ENCODE measurements at places on chromosomes 1 and 21.

GRCh38 chr21:35222541-35222941 is 173.4 kb upstream of the RUNX1 start:
- no peak for DNase-seq

DNA sequence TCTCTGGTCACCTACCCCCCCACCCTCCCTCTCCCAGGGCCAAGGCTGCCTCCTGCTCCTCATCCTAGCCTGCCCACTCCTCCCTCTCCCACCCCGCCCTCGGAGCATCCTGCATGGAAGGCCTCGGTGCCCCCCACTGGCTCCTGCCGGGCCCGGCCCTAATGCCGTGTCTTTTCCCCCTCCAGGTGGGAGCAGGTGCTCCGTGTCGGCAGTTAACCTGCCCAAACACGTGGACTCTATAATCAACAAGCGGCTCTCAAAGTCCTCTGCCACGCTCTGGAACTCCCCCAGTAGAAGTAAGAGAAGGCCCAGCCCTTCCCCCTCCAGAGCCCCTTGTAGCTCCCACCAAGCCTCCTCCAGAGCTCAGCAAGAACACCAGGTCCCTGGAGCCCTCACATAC is 18.8 kb downstream of the MAP7D1 start:
- DNase-seq: no peak

DNA sequence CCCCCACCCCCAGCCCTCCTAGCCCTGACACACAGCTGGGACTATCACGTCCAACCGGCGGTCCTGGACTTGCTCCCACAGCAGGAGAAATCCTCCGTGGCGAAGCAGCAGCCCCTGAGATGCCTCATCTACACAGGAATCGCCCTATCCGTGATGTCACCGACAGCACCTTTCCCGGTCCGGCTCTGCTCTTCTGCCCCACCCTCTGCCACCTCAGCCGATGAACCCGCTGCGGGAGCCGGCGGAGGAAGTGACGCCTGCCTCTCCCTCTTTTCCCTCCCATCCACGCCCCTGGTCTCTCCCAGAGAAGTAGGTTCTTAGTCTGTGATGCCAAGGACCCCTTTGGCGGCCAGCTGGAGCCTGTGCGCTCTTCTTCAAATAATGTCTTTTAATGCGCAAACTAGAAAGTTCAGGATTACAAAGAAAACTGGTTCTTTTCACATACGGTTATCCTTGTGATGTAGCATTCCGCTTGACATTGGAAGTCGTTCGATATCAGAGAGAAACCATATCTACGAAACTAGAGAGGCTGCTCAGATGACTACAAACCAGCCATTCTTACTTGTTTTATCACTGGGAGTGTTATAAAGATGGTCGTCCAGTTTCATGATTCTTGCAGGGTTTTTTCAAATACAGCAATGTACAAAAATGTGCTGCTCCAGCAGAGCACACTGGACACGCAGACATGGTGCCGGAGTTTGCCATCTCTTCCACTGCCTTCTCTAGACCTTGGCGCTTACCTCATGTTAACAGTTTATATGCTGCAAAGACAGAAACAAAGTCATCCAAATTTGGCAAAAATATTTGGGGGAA is 120.3 kb downstream of the PPIAL4G start:
- DNase-seq: no peak

DNA sequence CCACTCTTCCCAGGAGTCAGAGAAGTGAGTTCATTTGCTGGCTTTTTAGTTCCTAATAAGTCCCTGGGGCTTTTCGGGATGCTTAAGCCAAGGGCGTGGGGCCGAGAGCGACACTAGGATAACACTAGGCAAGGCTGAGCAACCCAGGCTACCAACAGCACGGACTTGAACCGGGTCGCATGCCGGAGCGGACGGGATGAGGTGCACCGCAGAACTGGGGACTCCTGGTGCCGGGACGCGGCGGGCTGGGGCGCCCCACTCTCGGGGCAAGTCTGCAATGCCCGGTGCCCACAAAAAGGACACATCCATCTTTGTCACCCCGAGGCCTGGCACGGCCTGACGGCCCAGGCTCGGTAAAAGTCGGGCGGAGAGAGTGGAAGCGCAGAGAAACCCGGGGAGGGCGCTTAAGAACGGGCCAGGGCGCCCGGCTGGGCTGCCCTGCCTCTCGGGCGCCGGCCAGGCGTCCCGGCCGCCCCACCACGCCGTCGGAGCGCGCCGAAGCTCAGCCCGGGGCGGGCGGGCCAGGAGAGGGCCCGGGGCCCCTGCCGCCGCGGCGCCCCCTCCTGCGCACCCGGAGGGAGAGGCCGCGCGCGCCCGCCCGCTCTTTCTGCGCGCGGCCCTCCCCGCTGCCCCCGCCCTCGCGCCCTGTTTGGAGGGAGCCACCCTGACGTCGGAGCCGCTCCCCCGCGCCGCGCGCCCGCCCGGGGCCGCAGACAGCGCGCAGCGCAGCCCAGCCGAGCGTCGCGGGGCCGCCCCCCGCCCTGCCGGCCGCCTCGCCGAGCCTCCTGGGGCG is at the start of gene NBL1:
TSS of gene NBL1 (plus strand) at position 710 of the 793 bp plus-strand sequence. CDS start 10,720 bp downstream, outside the sequence.
- DNase-seq: peak; percentile 38

DNA sequence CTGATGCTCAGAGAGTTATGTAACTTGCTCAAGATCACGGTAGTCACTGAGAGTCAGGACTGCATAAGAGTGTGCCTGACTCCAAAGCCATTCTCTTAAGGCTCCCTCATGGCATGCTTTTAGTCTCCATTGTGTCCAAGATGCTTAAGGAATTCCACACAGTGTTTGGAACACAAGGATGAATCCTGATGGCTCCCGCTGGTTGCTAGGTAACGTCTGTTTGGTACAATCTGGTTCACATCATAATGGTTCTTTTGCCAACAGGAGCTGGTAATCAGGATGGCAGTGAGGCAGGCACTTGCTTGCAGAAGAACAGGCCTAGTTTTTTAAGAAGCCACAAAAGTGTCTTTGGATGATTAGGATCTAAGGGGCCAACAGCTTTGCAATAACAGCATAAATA is 436.5 kb upstream of the DAB1 start:
- no peak for DNase-seq

DNA sequence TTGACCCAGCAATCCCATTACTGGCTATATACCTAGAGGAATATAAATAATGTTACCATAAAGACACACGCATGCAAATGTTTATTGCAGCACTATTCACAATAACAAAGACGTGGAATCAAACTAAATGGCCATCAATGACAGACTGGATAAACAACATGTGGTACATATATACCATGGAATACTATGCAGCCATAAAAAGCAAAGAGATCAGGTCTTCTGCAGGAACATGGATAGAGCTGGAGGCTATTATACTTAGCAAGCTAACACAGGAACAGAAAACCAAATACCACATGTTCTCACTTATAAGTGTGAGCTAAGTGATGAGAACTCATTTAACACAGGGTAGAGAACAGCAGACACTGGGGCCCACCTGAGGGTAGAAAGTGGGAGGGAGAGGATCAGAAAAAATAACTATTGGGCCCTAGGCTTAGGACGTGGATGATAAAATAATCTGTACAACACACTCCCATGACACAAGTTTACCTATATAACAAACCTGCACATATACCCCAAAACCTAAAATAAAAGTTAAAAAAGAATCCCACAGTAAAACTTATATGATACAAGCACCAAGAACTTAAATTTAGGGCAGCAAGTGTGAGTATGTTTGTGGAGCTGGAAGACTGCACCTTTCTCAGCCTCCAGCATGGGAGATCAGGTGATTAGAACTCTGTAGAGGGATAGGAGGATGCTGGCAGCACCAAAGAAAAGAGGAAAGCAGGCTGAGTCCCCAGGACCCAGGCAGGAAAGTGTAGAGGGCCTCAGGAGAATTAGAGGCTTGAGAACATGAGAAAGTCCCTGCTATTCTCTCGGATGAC is 320.8 kb upstream of the USP24 start:
- DNase-seq: no peak

DNA sequence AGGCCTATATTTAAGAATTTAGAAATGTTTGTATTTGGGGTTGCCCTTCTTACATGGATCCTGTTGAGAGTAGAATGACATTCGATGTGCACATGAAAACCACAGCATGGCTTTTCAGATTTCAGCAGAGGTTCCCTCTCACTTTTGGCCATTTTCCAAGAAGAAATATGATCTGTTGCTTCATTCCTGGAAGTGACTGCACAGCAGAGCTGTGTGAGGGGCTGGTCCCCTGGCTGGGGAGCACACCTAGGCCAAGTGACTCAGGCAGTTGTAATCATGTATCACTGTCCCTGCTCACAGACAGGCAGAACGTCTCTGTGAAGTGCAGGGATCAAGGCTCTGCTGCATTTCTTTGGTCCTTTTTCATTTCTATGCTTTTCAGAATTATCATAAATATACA is 32.3 kb downstream of the AGT start:
- no peak for DNase-seq

DNA sequence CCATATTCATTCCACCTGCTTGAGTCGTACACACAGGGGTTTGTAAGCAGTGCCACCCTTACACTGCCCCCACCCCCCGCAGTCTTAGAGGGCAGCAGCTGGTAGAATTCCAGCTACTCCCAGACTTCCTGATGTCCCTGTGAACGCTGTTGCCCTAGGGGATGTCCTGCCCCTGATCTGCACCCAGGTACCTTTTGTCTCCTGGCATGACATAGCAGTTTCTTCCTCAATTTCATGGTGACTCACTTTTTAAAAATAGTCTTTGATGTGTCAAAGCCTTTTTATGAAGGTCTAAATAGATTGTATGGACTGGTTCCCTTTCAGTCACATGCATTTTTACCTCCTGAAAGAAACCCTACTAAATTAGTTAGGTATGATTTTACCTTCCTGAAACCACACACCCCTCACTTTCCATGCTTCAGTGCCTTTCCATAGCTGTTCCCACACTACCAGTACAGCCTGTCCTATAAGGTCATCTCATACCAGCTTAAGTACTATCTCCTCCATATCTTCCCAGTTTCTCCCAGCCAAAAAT is 76.4 kb downstream of the ST3GAL3 start:
- DNase-seq: no peak

DNA sequence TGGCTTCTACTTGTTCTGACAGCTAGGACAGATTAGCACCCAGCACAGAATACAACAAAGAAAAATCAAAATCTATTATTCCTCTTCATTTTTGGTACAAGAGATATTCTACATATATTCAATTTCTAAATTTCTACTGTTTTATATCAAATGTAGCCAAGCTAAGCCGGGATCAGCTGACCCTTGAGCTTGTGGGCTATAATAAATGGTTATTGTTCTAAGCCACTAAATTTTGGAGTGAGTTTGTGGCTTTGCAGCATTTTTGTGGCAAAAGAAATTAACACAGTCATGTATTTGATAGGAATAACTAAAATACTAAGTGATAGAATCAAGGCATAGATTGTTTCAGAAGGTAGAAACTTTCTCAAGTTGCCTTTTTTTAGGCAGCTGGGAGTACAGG is 50.7 kb downstream of the APP start:
- DNase-seq: no peak

DNA sequence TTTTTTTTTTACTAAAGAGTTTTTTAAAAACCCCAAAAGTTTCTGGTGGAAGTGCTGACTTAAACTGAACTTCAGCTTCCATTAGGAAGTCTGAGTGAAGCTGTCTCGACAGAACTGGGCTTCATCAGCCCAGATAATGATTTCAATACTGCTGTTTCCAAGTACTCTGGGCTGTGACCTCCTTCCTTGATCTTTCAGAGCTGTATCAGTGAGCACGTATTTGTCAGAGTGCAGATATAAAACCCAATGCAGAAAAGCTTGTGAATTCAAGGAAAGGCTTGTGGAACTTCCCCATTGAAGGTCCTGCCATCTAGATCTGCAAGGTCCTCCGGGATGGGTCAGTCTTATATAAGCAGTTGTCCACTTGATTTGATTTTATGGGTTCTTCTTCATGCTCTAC is 50.1 kb upstream of the RGS21 start:
- DNase-seq: no peak

DNA sequence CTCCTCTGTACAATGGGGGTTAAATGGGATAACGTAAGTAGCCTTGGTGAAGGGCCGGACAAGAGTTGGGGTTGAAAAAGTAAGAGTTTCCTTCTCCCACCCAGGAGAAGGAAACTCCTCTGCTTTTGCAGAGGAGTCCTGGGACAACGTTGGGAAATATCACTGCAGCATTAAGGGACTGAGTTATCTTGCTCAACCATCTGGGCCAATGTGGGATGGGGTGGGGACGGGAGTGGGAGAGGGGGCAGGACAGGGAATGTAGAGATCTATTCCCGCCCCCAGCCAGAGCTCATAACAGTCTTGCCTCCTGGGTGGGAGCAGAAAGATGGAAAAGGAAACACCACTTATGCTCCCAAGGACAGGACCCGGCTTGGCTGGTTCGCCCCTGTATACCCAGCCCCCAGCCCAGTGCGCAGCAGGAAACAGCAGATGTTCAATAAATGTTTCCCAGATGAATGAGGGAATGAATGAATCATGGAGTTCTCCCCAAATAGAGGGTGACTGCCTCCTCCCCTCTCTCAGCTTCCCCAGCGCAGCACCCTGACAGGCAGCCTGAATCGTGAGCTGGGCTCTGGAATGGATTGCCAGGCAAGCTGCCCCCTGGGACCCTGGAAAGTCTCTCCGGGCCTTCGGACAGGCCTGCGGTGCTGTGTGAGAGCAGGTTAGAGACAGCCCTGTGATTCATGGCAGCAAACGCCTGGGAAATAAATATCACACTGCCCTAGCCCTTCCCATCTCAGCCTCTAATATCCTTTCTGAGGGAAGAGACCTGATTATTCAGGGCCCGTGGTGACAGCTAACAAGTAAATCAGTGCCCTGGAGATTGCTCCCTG is 24.8 kb downstream of the FBXO2 start:
- DNase-seq: no peak

- no peak for DNase-seq
Observed at GRCh38 chr1:169868978-169869377, 24.7 kb downstream of the SCYL3 start.

- DNase-seq: no peak
Observed at GRCh38 chr1:165624441-165624840, 6.6 kb upstream of the MGST3 start.
